Natural killer cell treated with Interleukin-12 subunit alpha and Interleukin-12 subunit beta and Interleukin-15 and Interleukin-18, amount 100 ng/mL, for 72 hours (primary cell): ENCODE measurements at places on chromosomes 11 and 22.

DNA sequence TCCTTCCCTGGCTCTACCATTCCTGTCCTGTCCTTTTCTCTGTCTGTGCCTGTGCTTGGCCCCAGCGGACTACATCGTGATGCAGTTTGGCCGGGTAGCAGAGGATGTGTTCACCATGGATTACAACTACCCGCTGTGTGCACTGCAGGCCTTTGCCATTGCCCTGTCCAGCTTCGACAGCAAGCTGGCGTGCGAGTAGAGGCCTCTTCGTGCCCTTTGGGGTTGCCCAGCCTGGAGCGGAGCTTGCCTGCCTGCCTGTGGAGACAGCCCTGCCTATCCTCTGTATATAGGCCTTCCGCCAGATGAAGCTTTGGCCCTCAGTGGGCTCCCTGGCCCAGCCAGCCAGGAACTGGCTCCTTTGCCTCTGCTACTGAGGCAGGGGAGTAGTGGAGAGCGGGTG lies 20.4 kb downstream of the TUB start:
- DNase-seq, result no peak

- DNase-seq, result no peak
Measured at GRCh38 chr11:105469931-105470330, 139.9 kb upstream of the GRIA4 start.

- DNase-seq, result no peak
Measured at GRCh38 chr11:95706974-95707387, 82.6 kb downstream of the FAM76B start.

DNA sequence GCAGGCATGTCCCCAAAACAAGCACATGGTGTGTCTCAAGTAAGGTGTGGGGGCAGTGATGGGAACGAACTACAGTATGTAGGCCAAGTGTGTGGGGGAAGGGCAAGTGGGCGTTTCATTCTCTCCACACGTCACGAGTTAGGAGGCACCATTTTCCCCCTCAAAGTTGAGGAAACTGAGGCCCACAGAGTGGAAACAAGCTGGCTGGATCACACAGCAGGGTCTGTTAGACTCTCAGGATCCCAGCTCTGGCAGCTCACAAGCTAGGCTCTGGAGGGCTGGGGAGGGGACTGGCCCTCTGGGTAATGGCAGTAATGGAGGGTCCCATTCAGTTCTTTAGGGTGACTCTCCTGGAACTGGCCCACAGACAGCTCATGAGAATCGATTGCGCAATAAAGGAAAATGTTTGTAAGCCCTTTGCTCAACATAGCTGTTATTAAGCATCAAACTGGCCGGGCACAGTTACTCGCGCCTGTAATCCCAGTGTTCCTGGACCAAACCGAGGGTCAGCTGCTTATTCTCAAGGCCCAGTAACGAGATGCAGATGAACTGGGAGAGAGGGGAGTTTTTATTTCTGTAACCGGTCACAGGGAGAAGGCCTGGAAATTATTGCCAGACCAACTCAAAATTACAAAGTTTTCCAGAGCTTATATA lies 24.1 kb upstream of the TUB start:
- DNase-seq, result no peak
